ENCODE measurements at places on chromosomes 6 and 20.

GRCh38 chr20:11738852-11739251 lies 178.8 kb upstream of the BTBD3 start:
- no peak for DNase-seq

- no peak for DNase-seq
Measured at GRCh38 chr6:72084992-72085569, 198.7 kb downstream of the RIMS1 start.

- DNase-seq = no peak
Measured at GRCh38 chr6:141267420-141267819, 865.3 kb upstream of the GJE1 start.

GRCh38 chr20:8602389-8603116 lies 466.3 kb upstream of the PLCB4 start:
- DNase-seq = no peak

GRCh38 chr6:96391776-96392360 lies 129.7 kb upstream of the UFL1 start:
- DNase-seq = peak; percentile 62

GRCh38 chr6:26223228-26223627 lies 136.0 kb downstream of the HFE start:
- DNase-seq = no peak

DNA sequence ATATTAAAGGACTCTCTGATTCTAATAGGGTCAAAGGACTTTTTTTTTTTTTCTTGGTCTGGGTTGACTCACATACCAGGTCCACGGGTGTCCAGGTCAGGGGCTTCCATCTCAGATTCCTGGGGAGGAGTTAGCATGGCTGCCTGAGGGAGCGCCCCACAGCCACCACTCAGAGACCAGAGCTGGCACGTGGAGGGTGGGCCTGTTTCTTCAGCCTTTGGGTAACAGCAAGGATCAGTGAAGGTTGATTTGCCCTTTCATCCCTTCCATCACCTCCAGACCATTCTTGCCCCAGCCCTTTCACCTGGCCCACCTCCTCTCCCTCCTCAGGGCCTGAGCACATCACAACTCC lies 5.9 kb upstream of the GPSM3 start:
- no peak for DNase-seq

DNA sequence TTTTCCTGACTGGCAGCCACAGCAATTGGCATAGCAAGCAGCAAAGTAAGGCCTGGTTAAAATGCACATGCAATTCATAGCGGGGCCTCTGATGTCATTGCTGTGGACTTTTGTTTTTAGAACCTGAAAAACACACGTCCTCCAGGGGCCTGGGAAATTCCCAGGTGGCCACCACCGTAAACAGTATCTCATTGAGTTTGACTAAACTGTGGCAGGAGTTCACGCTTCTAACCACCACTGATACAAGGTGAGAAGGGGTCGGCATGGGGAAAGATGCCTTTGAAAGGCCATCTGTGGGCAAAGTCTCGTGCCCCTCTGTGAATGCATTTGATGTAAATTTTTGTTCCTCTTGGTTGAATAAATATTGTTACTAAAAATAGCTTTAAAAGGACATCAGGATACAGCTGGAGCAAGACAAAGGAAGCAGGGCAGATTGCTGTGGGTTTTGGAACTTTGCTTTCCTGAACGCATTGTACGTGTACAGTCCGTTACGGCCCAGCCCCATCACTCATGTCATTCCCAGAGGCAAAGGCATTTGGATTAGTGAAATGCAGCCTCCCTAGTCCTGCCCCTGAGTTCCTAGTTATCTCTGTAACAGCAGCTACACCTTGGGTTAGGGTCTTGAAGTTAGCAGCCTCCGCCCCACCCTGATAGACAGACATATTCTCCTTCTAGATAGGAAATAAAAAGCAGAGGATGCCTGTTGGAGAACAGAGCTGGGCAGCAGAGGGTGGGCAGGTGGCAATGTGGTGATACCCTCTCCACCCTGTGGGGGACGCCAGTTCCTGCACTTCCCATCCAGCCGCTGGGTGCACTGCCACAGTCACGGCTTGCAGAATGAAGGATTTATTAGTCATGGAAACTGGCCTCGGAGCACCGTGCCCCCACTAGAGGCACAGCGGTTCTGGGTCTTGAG lies 80.3 kb downstream of the ZDHHC14 start:
- no peak for DNase-seq

GRCh38 chr6:12277386-12277785 lies 12.8 kb upstream of the EDN1 start:
- DNase-seq = no peak

DNA sequence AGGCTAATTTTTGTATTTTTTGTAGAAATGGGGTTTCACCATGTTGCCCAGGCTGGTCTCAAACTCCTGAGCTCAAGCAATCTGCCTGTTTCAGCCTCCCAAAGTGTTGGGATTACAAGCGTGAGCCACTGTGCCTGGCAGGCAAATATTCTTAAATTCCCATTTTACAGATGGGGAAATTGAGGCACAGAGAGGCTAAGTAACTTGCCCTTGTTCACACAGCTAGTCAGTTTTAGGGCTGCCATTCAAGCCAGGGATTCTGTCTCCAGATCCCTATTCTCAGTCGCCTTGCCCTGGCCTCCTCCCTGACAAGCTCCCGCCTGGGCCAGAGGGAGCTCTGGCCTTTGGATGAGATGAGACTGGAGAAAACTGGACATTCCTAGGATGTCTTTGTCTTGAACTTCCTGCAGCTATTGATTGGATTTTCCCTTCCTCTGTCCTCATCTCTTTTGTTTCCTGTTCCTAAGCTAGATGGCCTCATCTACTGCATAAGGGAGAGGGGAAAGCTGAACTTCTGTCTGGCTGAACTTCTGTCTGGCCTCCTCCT lies 90.5 kb downstream of the NDUFAF5 start:
- no peak for DNase-seq

DNA sequence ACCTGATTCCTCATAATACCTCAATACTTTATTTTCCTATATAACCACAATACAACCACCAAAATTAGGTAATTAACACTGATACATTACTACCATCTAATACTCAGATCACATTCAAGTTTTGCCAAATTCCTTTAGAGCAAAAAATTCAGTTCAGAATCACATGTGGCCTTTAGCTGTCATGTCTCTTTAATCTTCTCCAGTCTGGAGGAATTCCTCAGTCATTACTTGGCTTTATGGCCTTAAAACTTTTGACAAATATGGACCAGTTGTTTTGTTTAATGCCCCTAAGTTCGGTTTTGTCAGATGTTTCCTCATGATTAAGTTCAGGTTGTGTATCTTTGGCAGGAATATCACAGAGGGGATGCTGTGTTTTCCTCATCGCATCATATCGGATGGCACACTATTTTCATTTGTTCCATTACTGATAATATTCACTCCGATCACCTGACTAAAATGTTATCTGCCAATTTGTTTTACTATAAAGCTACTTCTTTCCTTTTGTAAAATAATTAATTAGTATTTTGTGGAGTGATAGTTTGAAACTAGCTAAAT lies 51.2 kb upstream of the AKIRIN2 start:
- DNase-seq = no peak

GRCh38 chr6:74087899-74088298 lies 391.9 kb downstream of the CD109 start:
- DNase-seq = no peak

DNA sequence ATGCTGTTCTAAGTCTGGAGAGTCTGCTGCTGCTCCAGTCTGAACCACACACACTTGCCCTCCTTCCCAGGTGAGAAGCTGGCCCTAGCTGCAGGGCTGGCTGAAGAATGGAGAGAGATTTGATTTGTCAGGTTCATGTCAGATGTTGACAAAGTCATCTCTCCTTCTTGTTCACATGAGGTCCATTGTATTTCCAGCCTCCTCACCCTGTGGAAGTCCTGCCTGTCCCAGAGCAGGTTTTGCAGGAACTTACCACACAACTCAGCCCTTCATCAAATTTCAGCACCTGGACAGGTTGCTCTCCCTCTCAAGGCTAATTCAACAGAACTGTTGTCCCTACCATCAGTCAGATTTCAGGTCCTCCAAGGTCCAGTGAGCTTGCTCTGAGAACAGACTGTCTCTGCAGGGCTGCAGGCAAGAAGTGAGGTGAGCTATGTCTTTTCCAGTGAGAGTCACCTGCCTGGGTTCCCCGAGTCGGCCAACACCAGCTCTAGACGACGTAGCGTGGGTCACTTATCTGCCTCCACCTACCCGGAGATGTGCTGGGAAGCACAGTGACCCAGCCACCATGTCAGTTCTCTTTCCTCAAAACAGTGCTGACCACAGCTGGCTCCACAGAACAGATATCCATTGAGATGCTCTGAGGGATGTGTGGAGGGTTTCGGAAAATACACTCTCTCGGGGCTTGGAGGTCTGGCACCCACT lies 58.0 kb upstream of the CD93 start:
- no peak for DNase-seq

- peak; percentile 56 for DNase-seq
Measured at GRCh38 chr6:15147827-15148226, 98.0 kb upstream of the JARID2 start.

- DNase-seq = no peak
Measured at GRCh38 chr6:47715782-47716181, 17.4 kb downstream of the ADGRF4 start.

- DNase-seq = no peak
Measured at GRCh38 chr6:56793938-56794337, 151.2 kb upstream of the DST start.

GRCh38 chr6:1113916-1114540 lies 197.9 kb upstream of the FOXQ1 start:
- no peak for DNase-seq

GRCh38 chr6:42710316-42710715 lies 12.1 kb downstream of the PRPH2 start:
- DNase-seq = peak; percentile 85

GRCh38 chr20:18986895-18987580 lies 173.5 kb downstream of the SCP2D1 start:
- no peak for DNase-seq

- no peak for DNase-seq
Measured at GRCh38 chr20:19786311-19786710, 28.3 kb downstream of the RIN2 start.

DNA sequence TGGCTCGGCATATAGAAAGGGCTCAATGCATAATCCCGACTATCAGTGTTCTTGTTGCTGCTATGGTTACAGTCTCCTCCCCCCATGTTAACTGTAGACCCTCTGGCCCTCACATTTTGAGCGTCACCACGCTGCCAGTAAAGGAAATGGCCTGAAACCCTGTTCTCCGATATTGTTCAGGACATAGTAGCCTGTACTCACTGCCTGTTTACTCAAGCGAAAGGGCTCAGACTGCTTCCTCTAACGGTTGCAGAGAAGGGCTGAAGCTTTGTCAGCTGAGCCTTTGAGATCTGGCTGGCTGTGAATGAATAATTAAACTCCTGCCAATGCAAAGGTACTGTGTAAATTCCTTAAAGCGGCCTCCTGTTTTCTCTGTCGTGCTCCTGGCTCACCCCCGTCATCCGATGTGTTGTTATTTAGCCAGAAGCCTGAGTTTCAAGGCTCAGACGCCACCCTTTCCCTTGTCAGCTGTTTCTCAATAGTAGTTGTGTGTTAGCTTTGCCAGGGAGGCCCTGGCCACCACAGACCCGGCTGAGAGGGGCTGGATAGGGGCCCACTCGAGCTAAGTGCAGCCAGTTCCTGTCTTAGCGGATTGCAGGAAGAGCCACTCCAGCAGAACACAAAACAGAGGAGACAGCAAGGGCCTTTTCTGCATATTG lies 31.2 kb upstream of the RALGAPA2 start:
- peak; percentile 47 for DNase-seq

GRCh38 chr6:51028276-51028675 lies 209.6 kb downstream of the TFAP2B start:
- DNase-seq = no peak

DNA sequence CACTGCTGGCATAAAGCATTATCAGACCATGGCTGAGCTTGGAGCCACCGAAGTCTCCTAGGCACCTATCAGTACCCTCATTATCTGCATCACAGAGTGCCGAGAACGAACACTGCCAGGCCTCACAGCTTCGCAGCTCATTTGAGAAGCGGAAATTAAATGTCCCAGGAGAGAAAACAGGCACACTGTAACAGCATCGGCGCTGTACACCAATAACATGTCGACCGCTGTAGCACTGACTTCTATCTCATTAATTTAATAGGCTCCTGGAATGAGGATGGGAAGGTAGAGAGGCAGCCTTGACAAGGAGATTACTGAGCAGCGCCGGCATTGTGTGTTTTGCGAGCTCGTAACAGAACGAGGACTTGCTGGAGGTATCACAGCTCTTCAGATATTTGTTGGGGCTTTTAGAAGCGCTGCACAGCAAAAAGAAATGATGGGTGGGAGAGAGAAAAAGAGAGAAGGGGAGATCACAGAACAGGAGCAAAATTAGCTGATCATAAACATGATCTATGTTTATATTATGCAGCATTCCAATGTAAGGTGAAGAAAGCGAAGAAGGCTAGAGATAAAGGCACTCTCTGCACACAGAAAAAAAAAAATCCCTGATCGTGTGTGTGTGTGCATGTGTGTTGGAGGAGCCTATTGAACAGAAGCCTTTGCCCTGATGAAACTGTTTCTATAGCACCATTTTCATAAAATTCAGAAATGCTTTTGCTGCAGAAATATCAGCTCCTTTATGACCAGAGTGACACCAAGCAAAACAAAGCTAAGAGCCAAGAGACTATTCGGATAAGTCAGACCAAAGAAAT lies 29.2 kb downstream of the ID4 start:
- DNase-seq = peak; percentile 42

DNA sequence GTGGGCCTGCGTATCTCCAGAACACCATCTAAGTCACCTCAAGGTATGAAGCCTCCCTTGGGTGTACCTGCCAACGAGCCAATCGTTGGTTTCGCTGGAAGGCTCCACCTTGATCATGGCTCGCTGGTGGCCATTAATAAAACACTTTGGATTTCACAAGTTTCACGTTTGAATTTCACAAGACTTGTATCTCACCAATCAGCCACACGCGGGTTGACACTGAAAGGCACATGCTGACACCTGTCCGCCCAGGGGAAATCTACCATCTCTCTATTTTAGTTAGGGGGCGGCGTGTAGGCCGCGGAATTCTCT lies 586 bp upstream of the HMGA1 start:
- no peak for DNase-seq

GRCh38 chr6:130322673-130323268 lies 43.0 kb upstream of the TMEM200A start:
- DNase-seq = peak; percentile 55

DNA sequence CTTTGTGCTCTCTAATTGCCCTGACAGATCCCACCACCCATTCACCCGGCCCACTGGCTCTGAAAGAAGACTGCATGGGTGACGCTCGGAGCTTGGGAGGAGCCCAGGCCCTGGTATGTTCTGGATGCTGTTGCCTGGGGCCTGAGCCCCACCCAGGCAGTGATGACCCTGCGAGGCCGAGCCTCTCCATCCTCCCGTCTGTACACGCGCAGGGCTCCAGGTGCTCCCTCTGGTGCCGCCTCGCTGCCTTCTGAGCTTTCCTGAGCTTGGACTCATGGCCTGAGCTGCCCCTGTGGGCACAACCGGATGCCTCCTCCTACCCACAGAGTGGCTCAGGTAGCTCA lies 61.2 kb downstream of the STK35 start:
- DNase-seq = no peak

DNA sequence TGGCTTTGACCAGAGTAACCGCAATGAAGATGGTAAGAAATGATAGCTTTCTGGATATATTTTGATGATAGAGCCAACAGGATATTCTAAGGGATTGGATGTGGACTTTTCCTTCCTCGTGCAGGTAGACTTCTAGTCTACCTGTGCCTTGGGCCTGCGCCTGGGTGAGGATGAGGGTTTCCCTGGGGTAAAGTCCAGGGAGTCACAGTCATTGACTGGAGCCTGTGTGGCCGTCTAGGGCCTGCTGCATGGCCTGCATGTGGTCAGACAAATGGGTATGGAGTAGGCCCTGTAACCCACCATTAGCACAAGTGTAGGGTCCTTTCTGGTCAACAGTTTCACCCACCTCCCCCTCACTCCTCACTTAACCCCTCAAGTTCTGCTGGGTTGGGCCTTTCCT lies 12.7 kb upstream of the CHMP4B start:
- no peak for DNase-seq
